ENCODE measurements at places on chromosomes 12 and 14.

DNA sequence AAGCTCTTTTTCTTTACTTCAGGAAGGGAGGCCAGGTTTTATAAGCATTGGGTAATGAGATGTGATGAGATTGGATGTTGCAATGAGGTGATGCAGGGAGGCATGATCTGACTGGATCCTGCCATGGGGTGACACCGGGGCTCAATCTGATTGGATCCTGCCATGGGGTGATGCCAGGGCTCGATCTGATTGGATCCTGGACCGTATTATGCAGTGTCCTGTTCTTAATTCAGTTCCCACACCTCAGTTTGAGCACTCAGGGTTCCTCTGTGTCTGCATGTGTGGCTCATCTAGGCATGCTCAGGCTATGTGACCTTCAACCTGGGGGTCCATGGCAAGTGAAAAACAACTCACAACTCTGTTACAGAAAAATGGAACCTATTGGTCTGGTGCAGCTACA, 166.4 kb downstream of the SLC15A4 start:
- DNase-seq: no peak

DNA sequence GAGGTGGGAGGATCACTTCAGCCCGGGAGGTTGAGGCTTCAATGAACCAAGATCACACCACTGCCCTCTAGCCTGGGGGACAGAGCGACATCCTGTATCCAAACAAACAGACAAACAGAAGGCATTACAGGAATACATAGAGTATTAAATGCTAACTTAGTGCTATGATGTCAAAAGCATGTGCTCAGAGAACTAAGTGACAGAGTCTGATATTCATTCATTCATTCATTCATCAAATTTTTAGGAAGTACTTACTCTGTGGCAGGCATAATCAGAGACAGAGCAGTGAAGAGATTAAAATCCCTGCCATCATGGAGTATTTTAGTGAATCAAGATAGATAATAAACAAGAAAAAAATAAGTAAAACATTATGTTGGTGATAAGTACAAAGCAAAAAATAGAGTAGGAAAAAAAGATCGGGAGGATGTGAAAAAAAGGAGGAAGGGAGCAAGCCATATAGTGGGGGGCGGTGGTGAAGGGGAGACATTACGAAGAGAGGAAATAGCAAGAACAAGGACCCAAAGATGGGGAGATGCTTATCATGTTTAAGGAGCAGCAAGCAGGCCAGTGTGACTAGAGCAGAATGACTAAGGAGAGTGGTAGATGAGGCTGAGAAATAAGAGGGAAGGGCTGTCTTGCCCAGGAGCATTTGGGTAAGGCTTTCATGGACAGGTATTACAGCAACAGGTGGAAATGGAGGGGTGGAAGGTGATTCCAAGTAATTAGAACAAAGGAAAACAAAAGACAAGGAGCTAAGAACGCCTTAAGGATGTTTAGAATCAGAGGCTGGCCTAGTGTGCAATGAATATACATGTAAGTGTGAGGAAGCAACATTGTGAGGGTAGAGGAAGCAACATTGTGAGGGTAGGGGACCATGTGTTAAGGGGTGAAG, 2.8 kb downstream of the MAP4K5 start:
- DNase-seq: no peak

GRCh38 chr14:77119851-77120250, 21.7 kb downstream of the ZDHHC22 start:
- DNase-seq: no peak

GRCh38 chr12:91639327-91639726, 456.7 kb upstream of the DCN start:
- DNase-seq: no peak

GRCh38 chr14:74579447-74580274, 32.4 kb downstream of the LTBP2 start:
- DNase-seq: peak; percentile 42

- DNase-seq: no peak
Measured at GRCh38 chr12:116697305-116697704, 40.6 kb downstream of the SPRING1 start.

- no peak for DNase-seq
Measured at GRCh38 chr12:105862163-105862821, 276.5 kb downstream of the NUAK1 start.

DNA sequence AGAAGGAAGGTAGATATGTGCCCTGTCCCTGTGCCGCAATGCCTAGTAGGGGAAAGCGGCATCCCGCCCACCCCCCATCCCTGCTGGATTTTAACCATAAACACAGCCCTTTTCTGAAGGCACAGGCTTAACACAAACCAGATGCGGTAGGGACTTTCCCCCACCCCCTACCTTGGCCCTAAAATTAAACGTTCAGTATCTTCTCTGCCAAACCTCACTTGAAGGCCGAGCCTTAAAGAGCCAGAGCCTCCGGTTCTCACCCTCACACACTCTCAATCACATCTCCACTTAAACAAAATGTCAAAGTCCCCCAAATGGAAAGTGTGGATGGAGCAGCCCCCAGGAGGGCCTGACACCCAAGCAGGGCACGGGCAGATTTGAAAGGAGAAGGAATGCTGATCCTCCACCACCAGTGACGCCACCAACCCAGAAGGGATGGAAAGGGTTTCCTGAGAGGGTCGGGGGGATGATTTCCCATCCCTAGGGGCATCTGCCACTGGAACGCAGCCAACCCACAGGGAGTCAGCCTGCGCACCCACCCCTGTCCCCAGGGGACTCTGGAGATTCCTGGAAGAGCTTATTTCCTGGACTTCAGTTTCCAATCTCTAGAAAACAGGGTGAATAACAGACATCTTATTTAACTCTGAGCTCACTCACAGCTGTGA, 26.4 kb downstream of the ACTN1 start:
- no peak for DNase-seq

- DNase-seq: no peak
Measured at GRCh38 chr14:80465546-80466220, 254.4 kb upstream of the DIO2 start.

DNA sequence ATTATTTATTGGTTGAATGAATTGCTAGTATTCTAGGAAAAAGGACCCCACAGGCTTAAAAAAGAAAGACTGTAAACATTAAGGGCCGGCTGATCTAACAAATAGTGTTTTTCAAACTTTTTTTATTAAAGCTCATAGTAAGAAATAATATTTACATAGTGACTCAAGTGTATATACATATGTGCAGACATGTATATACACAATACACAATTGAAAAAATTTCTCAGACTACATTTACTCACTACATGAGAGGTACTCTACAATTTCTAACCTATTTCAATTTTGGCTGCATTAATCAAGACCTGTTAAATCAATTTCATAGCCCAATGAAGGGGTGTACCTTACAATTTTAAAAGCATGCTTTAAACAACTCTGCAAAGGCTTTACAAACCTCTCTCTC, 17.5 kb downstream of the KCNH5 start:
- DNase-seq: no peak

- DNase-seq: no peak
Measured at GRCh38 chr14:24342889-24343288, 3.1 kb upstream of the RIPK3 start.
